Activated naive CD4-positive, alpha-beta T cell treated with Interleukin-2 at 50 U/mL for 16 hours (primary cell): ENCODE measurements at places on chromosomes 5 and 9.
A peak's percentile ranks its signal among the peaks of the same experiment; 100 is the strongest.

- peak; percentile 16 for DNase-seq
Measured at GRCh38 chr9:131406563-131407436, 12.9 kb downstream of the PRRC2B start.

GRCh38 chr5:178337334-178337741 lies 104.7 kb upstream of the PHYKPL start:
- DNase-seq, result no peak

DNA sequence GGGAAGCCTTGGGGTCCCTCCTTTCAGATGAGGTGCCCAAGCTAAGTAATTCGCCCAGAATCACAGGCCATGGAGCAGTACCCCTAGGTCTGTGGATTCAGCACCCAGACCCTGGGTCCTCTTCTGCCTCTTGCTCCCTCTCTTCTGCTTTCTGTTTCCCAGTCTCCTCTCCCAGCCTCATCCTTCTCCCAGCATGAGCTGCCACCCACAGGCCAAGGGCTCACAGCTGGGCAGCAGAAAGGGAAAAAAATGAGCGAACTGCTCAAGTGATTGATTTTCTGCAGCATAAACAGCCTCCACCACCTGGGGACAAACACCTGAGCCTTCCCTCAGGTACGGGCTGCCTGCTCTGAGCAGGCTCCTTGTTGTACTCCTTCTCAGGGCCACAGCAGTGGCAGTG lies 113.9 kb upstream of the SAP30L start:
- DNase-seq, result no peak

GRCh38 chr5:181246276-181247049 lies 2.8 kb upstream of the RACK1 start:
- peak; percentile 80 for DNase-seq

DNA sequence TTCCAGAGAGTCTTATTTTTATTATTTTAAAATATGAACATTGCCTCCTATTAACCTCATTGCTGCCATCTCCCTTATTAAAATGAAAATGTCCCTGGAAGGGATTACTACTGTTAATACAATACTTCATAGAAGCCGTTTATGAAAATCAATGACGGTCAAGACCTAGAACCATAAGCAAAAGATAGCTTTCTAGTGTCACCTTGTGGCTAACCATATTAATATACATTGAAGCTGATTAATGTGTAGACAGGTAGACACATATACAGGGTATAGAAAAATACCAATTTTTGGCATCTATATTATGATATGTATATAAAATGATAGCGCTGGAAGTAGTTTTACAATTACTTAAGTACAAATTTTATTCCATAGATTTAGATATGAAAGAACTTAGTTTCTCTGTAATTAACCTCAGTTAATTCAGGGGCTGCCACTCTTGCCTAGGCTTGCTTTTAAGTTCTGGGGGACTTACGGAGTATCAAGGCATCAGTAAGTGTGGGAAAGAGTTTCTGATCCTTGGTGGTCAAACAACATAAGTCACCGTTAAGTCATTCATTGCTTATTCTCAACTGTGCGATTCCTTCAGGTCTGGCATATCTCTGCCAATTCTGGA lies 2.5 kb upstream of the YTHDC2 start:
- no peak for DNase-seq

- DNase-seq, result no peak
Measured at GRCh38 chr5:584846-585245, 27.3 kb upstream of the CEP72 start.

GRCh38 chr5:173717959-173718358 lies 101.5 kb upstream of the BOD1 start:
- DNase-seq, result no peak

GRCh38 chr9:126591922-126592321 lies 21.8 kb upstream of the LMX1B start:
- no peak for DNase-seq

- DNase-seq, result no peak
Measured at GRCh38 chr5:16995372-16995771, 59.3 kb upstream of the MYO10 start.

DNA sequence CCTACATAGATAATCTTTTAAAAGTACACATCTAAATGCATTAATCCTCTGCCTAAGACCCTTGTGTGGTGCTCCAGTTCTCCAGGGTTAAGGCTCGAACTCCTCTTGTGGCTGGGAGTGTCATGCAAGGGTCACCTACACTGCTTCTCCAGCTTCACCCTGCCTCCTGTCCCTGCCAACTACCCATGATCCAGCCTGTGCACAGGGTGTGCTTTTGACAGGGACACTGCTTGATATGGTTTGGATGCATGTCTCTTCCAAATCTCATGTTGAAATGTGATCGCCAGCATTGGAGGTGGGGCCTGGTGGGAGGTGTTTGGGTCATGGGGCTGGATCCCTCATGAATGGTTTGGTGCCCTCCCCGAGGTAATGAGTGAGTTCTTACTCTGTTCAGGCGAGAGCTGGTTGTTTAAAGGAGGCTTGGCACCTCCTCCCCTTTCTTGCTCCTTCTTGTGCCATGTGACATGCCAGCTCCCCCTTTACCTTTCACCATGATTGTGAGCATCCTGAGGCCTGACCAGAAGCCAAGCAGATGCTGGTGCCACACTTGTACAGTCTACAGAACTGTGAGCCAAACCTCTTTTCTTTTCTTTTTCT lies 48.5 kb downstream of the SLC22A5 start:
- DNase-seq, result no peak

GRCh38 chr5:55694152-55694830 lies 17.8 kb downstream of the SLC38A9 start:
- DNase-seq, result no peak

GRCh38 chr5:53381-54174 lies 38.4 kb upstream of the PLEKHG4B start:
- peak; percentile 37 for DNase-seq

DNA sequence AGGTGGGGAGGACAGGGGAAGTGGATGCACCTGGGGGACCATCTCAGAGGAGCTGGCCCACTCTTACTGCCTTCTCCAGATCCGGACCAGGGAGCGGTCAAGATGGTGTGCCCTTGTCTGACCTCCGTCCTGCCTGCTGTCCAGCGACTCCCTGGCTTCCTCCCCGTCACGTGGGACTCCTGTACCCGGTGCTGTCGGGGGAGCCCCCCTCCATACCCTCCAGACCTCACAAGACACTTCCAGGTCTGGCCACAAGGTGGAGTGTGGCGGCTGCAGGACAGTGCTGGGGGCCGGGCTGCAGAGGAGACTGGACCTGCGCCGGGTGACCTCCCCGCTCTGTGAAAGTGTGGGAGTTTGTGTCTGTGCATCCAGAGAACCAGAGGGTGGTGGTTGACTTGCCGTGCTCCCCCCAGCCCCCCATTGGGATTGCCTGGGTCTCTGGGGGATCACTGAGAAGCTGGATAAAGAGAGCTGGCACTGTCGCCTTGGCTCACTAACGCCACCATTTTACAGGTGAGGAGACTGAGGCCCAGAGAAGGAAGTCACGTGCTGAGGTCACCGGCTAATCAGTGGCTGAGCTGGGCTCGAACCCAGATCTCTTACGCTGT lies 1.9 kb upstream of the CRB2 start:
- DNase-seq, result peak; percentile 60

GRCh38 chr5:108749128-108749861 lies 1.6 kb downstream of the FER start:
- DNase-seq, result no peak

GRCh38 chr9:125140576-125140975 lies 2.8 kb downstream of the SCAI start:
- no peak for DNase-seq

DNA sequence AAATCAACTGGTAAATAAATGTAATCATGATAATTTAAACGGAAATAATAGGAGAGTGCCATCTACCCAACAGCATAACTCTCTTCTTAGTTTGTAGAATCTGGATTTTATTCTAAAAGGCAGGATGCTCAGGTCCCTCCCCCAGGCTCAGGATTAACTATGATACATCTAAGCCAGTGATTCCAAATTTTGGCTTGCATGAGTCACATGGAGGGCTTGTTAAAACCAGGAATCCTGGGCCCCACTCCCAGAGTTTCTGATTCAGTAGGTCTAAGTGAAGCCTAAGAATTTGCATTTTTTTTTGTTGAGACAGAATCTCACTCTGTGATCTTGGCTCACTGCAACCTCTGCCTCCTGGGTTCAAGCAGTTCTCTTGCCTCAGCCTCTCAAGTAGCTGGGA lies 62.3 kb upstream of the ZFR start:
- no peak for DNase-seq

- DNase-seq, result no peak
Measured at GRCh38 chr9:112872019-112872418, 18.7 kb downstream of the SLC46A2 start.

GRCh38 chr5:60261732-60262131 lies 368.2 kb upstream of the PDE4D start:
- no peak for DNase-seq

GRCh38 chr5:116395226-116395625 lies 179.4 kb downstream of the SEMA6A start:
- DNase-seq, result no peak

GRCh38 chr9:133774799-133775198 lies 36.6 kb upstream of the SARDH start:
- no peak for DNase-seq

DNA sequence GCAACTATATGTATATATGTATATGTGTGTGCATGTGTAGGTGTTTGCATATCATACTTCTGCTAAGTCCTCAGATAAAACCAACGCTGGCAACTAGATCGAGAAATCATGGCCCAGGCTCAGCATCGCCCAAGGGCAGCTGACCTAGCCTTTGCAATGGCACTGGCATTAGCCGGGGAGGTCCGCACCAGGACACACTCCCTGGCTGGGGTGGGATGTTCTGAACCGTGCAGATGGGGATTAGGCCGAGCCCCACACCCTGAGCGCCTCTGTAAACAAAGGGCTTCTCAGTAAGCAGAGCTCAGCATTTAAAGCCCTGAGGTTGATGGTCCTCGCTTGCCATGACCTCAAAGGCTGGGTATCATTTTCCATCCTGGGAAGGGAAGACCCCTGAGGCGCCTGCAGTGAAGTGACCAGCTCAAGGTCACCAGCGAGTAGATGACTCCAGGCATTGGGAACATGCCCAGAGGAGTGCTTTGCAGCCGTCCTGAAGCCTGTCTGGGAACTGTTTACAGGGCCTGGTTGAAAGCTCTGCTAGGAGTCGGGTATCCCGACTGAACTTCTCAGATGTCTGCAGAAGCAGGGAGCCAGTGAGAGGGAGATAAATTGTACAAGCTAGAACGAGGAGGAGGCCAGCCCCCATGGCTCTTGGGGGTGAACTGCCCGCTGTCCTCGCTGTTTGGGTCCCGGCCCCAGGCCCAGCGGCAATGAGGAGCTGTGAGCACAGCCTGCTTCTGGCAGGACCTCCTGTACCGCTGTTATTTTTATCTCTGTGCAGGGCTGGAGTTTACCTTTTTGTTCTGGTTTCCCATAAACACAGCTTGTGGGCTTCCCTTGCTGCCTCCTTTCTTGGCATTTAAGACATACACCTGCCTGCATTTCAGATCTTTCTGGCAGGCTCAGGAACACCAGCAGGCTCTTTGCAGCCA lies 18.4 kb downstream of the GADD45G start:
- no peak for DNase-seq

GRCh38 chr5:103667068-103667467 lies 104.5 kb upstream of the NUDT12 start:
- DNase-seq, result no peak

DNA sequence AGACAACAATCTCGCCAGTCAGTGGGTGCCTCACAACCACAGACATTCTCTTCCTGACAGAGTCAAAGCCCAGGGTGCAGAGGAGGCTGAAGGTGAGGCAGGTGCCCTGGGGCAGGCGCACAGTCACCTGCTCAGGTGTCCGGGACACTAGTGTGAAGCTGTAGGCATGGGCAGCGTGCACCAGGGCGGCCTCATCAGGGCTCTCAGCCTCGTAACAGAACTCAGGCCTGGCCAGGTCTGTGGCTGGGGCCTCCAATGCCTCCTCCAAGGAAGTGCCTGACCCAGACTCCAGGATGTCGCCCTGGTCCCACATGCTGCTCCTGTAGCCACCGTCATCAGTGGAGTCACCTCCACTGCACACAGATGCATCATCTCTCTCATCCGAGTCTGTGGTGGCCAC lies 198.7 kb downstream of the PTTG1 start:
- no peak for DNase-seq

- DNase-seq, result no peak
Measured at GRCh38 chr5:75239681-75240080, 3.0 kb upstream of the ANKRD31 start.

DNA sequence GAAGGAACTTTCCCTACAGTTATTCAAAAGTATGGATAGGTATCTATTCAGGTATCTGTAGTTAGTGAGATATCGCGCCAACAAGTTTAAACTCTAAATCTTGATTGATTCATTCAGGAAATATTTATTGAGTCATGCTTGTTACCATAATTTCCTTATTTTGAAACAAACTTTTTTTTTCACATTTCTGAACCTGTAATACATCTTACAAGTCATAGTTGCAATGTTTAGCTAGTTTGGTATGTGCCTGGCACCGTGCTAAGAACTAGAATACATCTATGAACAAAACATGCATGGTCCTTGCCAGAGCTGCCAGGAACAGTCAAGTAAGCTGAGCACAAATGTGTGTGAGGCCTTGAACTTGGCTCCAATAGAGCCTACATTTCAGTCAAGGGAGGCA lies 226.4 kb downstream of the PCSK5 start:
- DNase-seq, result no peak

GRCh38 chr5:148974642-148975327 lies 88.1 kb downstream of the SH3TC2 start:
- DNase-seq, result no peak

- no peak for DNase-seq
Measured at GRCh38 chr9:16001856-16002255, 449.0 kb downstream of the CCDC171 start.

GRCh38 chr5:98415663-98416062 lies 357.8 kb upstream of the RGMB start:
- no peak for DNase-seq

DNA sequence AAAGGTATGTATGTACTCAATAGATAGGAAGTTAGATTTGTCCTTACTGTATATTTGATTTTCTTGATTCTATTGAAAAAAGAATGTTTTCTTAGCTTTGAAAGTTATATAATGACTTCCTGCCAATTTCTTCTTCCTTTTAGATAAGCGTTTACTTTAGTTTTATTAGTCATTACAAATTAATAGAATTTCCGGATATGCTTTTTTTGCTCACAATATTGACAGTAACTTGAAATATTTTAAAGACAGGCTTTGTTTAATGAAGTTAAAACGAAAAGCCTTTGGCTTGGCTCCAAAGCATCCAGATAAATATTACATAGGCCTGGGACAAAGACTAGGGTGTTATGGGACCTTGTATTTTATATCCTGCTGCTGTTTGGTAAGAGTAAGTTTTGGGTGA lies 49.5 kb downstream of the CWC27 start:
- DNase-seq, result no peak

DNA sequence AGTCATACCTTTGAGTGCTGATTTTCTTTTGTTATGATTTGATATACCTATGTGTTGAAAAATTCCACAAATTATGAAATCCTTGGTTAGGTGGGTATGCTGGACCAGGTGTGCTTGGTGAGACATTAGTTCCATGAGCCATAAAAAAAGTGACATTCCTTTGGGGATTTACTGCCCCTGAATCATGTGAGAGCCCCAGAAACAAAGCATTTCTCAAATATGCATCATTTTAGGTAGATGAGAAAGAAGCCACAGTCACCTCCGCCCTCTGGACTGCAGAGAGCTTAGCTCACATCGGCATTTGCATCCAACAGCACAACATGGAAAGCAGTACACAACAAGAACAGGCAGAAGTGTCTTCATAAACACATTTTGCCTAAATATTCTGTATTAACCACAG lies 55.3 kb downstream of the DAP start:
- no peak for DNase-seq
